Astrocyte of the spinal cord (primary cell): ENCODE measurements at places on chromosomes 1 and 21.

DNA sequence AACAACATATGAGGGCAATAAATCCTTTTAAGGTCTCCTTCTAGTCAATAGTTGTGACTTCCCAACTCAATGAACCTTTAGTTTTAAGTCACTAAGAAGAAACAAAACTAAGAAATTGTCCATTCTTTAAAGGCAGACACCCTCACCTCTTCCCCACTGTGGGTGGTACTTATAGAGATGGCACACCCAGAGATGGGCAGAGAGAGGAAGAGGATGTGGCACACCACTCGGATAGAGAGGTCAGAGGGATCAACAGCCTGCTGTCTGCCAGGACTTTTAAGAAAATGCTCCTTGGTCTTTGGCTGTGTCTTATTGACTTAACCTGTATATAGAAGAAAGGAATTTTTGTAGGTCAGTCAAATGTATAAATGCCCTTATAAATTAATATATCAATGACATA lies 45.1 kb downstream of the FASLG start:
- DNase-seq = no peak

- DNase-seq = no peak
These were observed 168.8 kb upstream of the B3GALT2 start for GRCh38 chr1:193355178-193355577.

DNA sequence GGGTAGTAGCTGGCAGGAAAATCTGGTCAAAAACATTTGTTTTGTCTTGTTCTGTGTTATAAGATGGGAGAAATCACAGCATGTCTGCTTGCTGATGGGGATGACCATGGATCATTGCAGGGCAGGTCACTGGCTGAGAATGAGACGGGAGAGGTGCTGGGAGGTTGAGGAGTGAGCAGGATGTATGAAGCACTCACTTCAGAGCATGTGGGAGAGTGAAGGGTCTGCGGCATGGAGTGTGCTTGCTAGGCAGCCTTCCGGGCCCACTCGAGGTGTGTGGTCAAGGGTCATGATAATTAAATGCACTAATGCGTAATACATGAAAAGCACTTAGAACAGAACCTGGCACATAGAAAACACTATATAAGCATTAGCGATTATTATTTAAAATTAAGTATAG lies 42.0 kb upstream of the SPOCD1 start:
- no peak for DNase-seq

- no peak for DNase-seq
These were observed 74.6 kb downstream of the SLC45A1 start for GRCh38 chr1:8392522-8392921.

DNA sequence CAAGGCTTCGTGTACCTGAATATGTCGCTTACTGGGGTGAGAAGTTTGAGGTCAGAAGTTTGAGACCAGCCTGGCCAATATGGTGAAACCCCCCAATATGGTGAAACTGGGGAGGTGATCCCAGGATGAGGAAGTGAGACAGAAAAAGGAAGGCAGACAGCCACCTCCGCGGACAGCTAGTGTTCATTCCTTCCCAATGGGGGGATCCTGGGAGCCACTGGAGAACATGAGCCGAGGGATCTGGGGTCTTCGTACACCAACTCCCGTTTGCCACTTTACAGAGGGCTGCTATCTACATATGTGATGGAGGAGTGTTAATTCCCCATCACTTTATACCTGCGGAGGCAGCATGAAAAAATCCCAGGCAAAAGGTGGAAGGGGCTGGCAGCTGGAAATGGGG lies 19.6 kb upstream of the IFFO2 start:
- no peak for DNase-seq

DNA sequence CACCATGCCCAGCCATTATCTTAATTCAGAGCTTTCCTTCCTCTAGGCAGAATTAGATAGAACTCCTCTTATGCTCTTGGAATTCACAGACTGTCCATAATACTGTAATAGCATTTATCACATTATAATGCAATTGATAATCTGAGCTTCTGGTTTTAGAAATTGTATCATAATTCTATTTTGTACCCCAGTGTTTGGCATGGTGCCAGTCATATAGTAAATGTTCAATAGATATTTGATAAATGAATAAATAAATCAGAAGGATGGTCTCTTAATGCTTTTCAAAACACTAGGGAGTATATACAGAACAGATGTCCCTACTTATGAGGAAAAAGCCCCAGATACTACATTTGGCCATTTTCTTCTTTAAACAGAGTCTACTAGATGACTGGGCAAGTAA lies 119.3 kb upstream of the BMP8A start:
- DNase-seq = no peak

DNA sequence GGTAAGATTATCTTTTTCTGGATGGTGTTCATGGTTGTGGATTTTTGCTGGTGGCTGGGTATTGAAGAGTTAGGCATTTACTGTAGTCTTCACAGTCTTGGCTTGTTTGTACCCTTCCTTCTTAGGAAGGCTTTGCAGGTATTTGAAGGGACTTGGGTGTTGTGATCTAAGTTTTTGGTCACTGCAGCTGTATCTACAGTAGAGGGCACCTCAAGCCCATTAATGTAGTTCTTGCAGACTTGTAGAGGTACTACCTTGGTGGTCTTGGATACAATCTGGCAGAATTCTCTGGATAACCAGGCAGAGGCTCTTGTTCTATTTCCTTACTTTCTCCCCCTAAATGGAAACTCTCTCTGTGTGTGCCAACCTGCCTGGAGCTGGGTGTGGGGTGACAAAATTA lies 155.8 kb upstream of the BRINP3 start:
- no peak for DNase-seq

DNA sequence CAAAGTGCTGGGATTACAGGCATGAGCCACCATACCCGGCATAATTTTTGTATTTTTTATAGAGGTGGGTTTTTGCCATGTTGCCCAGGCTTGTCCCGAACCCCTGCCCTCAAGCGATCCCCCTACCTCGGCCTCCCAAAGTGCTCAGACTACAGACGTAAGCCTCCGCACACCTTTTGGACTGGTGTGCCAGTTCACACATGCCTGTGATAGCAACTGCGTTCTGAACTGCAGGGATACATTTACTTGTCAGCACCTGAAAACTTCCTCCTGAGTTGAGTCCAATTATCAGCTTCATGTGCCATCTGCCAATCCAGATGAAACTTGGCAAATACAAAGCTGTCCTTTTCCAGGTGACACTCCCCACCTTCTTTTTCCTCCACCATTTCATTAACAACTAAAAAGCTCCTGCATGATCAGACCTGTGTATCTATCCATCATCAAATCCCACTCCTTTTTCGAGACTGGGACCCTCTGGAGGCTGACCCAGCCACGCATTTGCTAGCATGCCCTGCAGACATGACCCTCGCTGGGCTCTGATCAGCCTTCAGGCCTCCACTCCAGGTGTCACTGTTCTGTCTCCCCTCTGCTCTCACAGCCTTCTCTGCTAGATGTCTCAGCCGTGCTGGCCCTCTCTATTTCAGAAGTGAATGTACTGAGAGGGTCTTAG lies 2.1 kb upstream of the DEGS1 start:
- no peak for DNase-seq

- DNase-seq = no peak
These were observed 198.7 kb upstream of the IVNS1ABP start for GRCh38 chr1:185515696-185516095.

- no peak for DNase-seq
These were observed 44.9 kb downstream of the ROR1 start for GRCh38 chr1:63818567-63819325.

DNA sequence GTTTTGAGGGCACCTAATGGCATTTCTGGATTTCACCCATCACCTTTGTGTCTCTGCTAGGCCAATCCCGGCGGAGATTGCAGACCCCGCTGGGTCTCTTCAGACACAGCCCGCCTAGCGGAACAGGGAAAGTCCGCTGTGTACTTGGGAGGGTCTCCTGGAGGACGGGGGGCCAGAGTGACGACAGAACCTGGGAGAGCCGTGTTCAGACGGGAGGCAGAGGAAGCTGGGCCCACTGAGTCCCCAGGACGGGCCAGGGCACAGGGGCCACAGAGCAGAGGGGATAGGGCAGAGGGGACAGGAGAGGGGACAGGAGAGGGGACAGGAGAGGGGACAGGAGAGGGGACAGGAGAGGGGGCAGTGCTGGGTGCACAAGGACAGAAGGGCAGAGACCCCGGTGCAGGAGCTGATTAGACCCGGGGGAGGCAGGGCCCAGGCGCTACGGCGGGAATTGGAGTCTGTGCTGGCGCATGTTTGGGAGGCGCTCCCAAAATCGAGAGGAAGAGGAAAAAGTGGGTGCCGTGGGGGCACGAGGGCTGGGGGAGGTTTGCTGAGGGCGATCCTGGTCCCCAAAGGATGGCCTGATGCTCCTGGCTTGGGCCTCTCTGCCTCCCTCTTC lies 12.7 kb downstream of the TRPM2 start:
- DNase-seq = no peak

GRCh38 chr1:228691926-228692325 lies 43.4 kb upstream of the RHOU start:
- DNase-seq = peak; percentile 47

GRCh38 chr1:230352537-230352936 lies 73.6 kb downstream of the PGBD5 start:
- DNase-seq = no peak

- DNase-seq = no peak
These were observed 76.7 kb downstream of the SSBP3 start for GRCh38 chr1:54329312-54330003.

GRCh38 chr1:53025769-53026112 lies 36.3 kb upstream of the PODN start:
- DNase-seq = no peak

DNA sequence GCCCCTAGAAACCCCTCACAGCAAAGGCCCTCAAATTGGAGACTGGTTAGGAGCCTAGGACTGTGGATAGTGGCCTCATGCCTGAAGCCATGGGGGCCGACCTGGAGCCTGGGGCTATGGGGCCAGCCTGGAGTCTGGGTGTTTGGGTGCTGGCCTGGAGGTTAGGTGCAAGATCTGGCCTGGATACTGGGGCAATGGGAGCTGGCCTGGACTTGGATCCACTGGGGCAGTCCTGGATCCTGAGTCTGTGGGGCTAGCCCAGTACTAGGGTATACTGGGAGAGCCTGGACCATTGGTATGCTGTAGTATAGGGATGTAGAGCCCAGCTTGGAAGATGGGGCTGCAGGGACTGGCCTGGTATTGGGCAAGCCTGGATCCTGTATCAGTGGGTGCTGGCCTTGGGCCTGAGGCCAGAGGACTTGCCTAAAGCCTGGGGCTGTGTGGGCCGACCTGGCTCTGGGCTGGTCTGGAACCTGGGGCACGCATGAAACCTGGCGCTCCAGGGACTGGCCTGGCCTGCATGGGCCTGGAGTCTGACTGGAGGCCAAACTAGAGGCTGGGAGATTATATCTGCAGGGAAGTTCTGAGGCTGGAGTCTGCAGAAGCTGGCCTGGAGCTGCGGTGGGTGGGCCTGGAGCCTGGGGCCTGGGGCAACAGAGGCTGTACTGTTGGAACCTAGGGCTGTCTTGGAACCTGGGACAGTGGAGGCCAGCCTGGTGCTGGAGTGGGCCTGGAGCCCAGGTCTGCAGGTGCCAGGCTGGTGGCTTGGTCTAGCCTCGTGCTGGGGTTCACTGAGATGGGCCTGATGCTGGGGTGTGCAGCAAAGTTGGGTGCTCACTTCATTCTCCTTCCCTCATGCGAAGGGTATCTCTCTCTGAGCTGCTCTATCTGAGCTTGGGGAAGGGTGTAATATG lies 12.6 kb upstream of the DENND1B start:
- no peak for DNase-seq

GRCh38 chr1:203704120-203704519 lies 60.9 kb upstream of the LAX1 start:
- DNase-seq = no peak

GRCh38 chr1:55541296-55541695 lies 326.1 kb upstream of the USP24 start:
- no peak for DNase-seq

DNA sequence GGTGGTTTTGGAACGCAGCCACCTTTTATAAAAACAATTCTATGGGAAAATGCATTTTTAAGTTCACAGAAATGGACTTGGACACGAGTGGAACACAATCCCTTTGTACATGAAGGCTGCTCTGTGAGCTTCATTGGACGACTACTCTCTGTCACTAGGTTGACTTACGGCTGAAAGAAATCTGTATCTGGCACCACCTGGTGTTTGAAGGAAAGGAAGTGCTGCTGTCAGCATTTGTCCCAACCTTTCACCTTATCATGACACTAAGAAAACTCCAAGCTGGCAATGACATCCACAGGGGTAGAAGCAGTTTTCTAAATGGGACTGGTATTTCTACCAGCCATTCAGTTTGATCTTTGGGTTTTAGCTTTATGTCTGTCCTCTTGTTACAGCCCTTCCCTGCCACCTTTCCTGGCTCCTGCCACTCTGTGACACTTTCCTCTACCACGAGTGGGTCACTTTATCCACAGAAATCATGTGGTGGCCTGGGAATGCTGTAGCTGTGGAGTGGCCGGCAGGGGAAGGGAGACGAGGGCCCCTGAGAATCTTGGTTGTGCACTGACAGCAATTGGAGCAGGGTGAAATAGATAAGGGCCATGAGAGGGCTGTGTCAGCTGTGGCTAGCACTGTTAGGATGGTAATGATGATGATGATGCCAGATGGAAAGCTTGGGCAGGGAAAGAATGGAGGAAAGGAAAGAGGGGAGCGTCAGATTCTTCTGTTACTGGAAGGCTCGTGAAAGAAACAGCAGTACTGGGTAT lies 85.2 kb downstream of the TBX19 start:
- no peak for DNase-seq

DNA sequence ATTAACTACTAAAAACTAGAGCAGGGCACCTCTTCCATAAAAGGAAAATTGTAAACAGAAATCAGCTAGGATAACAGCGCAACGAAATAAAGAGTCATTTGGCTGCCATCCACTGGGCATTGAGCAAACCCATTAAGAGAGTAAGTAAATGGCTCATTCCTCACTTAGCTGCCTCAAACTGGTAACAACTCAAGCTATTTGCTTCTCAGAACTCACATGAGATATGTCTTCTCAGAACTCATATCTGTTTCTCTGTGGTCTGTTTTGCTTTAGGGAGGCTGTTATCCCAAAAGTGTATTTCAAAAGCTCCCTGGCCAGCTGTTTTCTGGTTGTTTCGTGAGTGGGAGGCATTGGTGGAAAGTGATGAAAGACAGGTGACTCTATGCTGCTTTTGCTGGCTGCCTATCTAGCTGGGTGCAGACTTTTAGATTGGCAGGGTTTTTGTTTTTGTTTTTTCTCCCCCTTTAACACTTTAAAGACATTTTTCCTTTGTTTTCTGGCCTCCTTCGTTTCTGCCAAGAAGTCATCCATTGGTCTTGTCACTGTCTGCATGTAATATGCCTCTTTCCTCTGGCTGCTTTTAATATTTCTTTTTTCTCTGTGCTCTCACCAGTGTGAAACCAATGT lies 269.2 kb upstream of the RGS18 start:
- DNase-seq = no peak

DNA sequence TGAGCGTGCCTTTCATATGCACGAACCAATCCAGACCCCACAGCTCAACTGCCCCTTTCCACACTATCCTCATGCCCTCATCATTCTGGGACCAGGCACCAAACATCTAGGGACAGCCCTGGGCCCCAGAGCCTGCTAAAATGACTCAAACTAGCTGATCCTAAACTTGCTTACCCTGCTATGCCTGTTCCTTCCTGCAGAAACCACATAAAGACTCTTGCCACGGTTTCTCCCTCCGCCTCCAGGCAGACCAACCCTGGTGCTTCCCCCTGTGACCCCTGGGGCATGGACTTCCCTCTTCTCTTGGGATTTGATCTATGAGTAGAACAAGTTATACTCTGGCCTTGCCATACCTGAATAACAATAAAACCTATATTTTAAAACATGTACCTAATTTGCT lies 138.0 kb upstream of the CD34 start:
- no peak for DNase-seq
